ENCODE measurements at places on chromosomes 7 and 10. TPM values are rescaled to one million over a fixed set of nuclear protein-coding genes. Genes with fewer than 3 reads are reported as not detected.

The TMEM236 gene
- total RNA-seq, result not detected

The CHST3 gene
- total RNA-seq, result not detected

The KEL gene
- 0.44 TPM for total RNA-seq

The COBL gene
- not detected for total RNA-seq

The KLF14 gene
- total RNA-seq, result not detected

The PLEKHS1 gene
- not detected for total RNA-seq

The SEMA4G gene
- total RNA-seq, result 1.5 TPM

The ARHGAP12 gene
- 33.8 TPM for total RNA-seq

The PRR15 gene
- not detected for total RNA-seq

The HYCC1 gene
- total RNA-seq, result 67.0 TPM

The CALCR gene
- not detected for total RNA-seq

GRCh38 chr7:79979437-79979836 is 155.2 kb upstream of the GNAI1 start:
- no peak for DNase-seq

DNA sequence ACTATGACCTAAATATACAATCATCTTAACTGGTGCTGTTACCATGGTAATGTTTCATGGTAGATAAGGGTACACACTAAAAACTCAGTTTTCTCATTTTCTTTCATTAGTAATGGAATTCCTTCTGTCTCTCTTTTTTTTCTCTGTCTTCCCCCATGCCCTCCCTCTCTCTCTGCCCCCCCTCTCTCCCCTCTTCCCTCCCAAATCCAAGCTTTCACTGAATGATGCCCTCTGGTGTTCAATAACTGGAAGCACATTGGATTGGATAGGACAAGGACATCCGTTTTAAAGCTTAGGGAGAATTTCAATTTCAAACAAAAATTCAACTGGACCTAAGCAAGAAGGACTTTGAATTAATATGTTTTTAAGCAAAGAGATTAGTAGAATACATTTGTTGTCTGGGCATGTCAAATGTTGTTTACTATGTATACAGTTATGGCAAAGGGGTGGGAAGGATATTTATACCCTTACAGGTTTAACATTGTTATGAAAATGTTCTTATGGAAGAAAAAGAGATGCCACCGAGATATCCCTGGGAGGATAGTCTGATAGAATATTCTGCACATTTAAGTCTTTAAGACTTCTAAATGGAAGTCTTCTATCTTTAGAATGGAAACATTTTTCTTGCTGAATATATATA is 6.1 kb downstream of the CHRM2 start:
- DNase-seq, result no peak

DNA sequence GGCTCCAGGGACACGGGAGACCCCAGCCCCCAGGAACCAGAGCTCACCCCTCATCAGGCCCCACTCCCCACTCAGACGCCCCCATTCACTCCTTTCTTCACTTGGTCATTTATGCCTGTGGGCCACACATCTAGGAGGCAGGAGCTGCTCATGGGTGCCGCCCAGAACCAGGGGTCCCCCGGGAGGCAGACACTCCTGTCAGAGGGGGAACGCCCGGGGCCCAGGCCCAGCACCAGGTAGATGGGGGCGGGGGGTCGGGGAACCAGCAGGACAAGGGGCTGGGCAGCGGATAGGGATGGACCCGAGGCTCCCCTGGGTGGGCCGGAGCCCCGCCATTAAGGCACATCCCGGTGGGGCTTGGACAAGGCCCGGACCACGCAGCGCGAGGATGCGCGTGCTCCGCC is 11.8 kb downstream of the CALY start:
- DNase-seq, result no peak

DNA sequence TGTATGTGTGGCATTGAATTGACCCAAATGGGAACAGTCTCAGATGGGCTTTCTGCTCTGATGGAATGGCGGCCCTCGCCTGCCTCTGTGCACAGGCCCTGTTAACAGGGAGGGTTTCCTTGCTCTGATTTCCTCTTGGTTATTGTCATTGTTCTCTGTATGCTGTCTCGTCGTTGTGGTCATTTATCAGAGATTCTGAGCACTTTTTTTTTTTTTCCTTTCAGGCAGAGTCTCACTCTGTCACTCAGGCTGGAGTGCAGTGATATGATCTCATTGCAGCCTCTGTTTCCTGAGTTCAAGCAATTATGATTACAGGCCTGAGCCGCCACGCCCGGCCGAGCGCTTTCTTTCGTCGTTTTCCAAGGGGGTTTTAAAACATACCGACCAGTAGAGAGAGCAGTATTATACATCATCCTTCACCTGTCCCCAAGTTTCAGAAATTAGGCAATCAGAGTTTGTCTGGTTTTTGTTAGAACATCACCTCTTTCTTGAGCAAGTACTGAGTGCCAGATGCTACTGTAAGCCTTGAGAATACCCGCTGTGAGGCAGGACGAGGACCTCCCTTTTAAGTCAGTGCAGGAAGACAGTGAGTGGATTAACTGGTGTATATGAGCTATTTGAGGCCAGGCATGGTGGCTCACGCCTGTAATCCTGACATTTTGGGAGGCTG is 6.5 kb downstream of the CHST12 start:
- DNase-seq, result no peak

DNA sequence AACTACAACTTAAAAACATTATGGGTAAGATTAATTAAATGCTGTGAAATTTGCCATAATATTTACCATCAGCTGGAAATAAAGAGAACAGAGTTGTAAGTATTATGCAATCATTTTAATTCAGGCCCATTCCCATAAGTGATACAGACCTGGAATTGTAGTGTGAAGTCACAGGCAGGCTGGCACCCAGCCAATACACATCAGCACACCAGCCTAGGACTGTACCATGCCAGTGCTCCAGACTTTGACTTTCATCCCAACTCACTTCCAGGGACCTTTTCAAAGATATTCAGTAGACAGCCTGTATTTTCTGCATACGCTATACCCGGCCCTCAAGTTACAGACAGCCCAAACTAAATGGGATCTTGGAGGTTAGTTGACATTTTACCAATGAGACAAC is 143.3 kb downstream of the TES start:
- no peak for DNase-seq

GRCh38 chr7:119694506-119694905 is 578.5 kb upstream of the KCND2 start:
- DNase-seq, result no peak

- no peak for DNase-seq
These were observed 10.8 kb downstream of the PDE1C start for GRCh38 chr7:32059289-32060011.

DNA sequence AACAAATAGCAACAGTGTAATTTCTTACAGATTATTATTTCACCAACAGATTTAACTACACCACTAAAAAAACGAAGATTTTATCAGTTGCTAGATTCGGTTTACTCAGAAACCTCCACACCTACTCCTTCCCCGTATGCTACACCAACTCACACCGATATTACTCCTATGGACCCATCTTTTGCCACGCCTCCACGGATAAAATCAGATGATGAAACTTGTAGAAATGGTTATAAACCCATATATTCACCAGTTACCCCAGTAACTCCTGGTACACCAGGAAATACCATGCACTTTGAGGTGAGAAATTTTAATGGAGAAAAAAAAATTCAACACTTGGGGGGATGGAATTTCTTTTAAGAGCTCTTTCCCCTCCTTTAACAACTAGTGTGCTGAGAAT is 92.5 kb downstream of the KMT2E start:
- no peak for DNase-seq

- DNase-seq, result peak; percentile 35
These were observed 19.9 kb upstream of the MAP3K8 start for GRCh38 chr10:30413996-30414576.

DNA sequence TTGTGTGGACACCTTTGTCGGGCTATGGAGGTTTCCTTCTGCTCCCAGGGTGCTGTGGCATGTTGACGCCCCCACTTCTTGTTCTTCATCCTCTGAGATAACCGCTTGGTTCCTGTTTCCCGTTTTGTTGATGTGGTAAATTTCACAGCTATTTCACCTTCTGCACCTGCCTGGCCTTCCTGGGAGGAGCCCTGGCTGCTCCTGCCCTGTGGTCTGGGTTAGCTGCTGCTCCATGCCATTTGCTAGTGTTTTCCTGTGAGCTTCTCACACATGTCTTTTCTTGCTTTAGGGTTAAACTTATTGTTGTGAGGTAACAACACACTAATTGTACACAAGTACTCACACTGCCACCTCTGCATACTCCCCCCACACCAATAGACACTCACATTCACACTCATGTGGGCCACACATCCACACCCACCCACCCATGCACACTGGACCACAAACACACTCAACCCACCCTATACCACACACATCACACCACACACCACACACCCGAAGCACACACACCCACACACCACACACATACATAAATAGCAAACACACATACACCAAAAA is 46.5 kb upstream of the MSMB start:
- peak; percentile 63 for DNase-seq

DNA sequence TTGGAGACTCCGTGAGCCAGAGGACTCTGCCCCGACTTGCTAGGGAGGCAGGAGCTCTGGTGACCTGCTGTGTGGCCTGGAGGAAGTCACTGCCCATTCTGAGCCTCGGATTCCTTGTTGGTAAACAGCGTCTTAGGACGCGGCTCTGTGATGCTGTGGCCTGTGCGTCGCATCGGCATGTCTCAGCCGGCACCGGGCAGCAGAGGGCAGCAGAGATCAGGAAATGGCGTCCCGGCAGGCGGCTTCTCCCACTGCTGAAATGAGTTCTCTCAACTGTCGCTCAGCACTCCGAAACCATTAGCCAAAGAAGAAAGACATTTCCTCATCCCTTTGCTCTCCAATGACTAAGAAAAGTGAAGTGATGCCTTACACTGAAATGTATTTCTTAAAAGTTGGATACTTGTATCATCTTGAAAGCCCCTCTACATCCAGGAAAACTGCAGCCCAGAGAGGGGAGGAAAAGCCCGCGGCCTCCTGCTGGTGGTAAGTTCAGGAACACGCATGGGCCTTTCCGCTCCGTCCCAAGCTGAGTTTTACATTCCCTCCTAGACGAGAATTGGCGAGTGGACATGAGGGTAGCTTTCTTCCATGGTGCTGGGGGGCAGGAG is 91.7 kb downstream of the WDR11 start:
- peak; percentile 58 for DNase-seq

DNA sequence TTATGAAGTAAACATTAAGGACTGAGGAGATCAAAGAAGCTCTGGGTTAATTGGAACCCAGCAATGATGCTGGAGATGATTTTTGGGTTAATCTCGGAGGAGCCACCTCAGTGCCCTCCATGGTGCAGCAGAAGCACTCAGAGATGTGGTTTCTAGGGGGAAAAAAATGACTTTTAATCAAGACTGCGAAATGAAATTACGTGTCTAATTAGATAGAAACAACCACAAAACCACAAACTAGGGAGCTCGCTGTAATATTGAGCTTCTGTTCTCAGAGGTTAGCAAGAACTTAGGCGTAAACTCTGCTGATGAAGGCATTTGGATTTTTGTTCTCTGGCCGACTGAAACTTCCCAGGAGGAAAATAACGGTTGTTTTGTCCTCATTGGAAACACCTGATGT is 319.0 kb downstream of the GRID1 start:
- DNase-seq, result no peak

DNA sequence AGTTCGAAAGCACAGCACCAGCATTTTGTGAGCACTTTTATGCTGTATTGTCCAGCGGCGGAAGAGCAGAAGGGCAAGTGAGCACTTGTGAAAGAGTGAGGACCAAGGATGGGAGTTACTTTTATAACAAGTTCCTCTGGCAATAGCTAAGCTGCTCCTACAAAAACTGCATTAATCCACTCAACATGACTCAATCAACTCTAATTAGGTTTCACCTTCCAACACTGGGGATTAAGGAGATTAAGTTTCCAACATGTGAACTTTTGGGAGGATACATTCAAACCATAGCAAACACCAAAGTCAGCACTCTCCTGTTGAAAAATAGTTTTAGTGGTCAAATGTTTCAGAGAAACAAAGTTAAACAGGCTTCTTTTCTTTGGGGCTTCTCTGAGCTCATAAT is 844.5 kb downstream of the REEP3 start:
- DNase-seq, result no peak

DNA sequence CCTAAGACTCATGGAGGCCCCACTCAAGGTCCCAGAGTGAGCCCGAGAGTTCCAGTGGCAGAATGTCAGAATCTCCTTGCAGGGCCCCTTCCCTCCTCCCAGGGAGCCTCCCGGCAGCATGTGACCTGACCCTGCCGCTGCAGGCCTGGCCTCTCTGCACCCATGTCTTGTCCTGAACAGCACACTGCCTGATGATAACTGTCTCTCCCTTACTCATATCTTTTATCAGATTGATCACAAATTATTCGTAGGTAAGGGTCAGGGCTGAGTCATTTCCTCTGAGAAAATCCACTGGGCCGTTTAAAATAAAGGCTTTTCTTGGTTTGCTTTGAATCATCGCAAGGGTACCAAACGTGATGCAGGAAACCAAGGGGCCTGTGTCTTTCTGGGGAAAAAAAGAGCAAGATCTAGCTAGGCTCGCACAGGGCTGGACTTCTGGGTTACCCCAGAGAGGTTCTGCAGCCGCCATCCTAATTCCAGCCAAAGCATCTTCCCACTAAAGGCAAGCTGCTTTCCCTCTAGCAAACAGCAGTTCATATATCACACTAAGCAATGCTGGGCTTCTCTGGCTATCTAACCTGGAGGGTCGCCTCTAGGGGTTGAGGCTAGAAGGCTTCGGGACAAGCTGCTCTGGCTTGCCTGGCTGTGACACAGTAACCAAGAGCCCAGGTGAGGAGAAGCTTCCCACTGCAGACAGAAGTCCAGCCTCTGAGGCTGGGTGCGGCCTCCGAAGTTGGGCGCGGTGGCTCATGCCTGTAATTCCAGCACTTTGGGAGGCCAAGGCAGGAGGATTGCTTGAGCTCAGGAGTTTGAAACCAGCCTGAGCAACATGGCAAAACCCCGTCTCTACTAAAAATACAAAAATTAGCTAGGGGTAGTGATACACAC is 104.9 kb downstream of the SPDYE5 start:
- no peak for DNase-seq

DNA sequence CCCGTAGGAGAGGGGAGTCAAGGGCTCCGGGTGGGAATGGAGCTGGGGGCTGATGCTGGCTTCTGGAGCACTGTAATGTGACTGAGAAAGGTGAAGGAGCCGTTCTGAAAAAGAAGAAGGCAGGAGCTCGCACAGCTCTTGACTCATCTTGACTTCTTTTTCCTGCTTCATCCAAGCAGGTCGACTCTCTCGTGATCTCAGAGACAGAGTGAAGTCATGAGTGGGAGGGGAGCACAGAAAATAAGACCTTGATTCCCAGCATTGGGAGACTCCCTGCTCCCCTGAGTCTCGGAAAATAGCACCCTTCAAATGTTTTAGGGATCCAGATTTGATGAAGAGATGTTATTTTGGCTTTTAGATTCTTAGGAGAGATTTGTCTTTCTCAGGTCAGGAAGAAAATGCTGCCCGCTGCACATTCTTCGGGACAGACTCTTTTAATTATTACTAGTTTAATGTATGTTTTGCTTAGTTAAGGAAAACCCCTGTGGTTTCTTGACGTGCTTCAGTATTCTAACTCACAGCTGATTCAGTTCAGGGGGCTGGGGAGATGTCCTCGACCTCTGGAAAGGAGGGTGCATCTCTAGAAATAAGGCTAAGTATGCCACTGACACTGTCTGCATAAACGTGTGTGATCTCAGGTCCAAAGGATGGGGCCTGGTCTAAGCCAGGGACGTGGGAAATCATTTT is 34.1 kb downstream of the EGFR start:
- no peak for DNase-seq

GRCh38 chr10:106897719-106898118 is 266.8 kb downstream of the SORCS1 start:
- DNase-seq, result no peak

GRCh38 chr7:157358041-157358752 is 21.4 kb downstream of the DNAJB6 start:
- no peak for DNase-seq

- no peak for DNase-seq
These were observed 271.3 kb downstream of the FGFR2 start for GRCh38 chr10:121326905-121327304.
